ENCODE measurements at places on chromosomes 11 and 22.

- DNase-seq: peak; percentile 20
These were observed 45.6 kb downstream of the IGSF9B start for GRCh38 chr11:133911171-133911570.

DNA sequence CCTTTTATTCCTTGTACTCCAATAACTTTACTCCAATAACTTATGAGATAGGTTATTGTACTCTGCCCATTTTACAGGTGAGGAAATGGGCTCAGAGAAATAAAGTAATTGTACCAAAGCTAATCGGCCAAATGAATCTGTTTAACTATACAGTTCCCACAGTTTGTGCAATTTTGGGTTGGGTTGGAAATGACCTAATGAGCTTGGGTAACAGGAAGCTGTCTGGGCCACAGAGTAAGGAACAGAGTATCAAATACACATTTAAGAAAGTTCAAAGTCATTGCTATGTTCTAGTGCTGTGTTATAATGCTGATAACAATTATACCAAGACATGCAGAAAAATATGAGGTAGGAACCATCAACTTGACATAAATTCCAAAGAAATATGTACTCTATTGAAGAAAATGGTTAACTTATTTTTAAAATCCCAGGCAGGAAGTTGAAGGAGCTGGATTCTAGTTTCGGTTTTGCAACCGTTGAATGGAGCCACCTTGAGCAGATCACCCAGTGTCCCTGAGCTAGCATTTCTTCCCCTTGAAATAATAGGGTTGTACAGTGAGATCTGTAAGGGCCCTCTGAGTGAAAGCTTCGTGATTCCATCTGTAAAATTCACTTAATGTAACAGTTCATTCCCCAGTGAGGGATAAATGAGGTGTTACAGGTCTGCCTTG is 360.9 kb upstream of the NARS2 start:
- no peak for DNase-seq

- DNase-seq: no peak
These were observed 17.3 kb downstream of the PGM2L1 start for GRCh38 chr11:74380746-74381439.

DNA sequence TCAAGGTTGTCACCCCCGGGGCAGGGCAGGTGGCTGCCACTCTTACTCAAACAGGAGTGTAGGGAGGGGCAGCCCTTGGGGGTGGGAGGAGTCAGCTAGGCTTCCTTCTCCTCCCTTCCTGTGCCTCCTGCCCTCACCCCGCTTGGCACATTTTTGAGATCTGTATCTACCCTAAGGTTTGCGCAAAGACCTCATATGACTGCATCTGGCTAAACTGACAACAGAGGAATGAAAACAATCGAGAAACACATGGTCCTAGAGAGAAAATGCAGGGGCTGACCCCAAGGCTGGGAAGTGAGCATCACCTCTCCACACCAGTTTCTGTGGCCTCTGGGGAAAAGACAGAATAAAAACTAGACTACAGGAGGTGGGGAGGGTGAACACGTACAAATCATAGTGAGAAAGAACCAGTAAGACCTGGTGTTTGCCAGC is 28.1 kb downstream of the IGSF9B start:
- DNase-seq: no peak

DNA sequence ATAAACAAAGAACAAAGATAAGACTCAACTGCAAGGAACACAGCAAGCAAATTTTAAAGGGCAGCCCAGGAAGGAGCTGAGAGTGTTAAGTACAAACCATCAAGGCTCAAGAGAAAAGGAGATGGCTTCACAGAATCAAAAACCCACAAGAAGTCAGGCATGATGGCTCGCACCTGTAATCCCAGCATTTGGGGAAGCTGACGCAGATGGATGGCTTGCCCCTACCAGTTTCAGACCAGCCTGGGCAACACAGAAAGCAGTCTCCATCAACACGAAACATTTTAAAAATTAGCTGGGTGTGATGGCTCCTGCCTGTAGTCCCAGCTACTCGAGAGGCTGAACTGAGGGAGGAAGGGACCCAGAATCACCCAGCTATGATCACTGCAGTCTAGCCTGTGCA is 32.6 kb downstream of the MAPK1 start:
- DNase-seq: no peak

DNA sequence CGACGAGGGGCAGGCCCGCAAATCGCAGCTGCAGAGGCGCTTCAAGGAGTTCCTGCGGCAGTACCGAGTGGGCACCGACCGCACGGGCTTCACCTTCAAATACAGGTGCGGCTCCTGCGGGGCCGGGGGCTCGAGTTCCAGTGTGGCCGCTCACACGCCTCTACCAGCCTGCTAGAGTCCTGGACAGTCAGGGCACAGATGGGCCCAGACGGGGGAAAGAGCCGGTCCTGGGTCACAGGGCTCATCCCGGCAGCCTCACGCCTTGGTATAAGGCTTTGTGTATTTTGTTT is 506 bp downstream of the MCM5 start:
- DNase-seq: peak; percentile 26

- no peak for DNase-seq
These were observed 85.1 kb downstream of the TRIM44 start for GRCh38 chr11:35747668-35748067.

DNA sequence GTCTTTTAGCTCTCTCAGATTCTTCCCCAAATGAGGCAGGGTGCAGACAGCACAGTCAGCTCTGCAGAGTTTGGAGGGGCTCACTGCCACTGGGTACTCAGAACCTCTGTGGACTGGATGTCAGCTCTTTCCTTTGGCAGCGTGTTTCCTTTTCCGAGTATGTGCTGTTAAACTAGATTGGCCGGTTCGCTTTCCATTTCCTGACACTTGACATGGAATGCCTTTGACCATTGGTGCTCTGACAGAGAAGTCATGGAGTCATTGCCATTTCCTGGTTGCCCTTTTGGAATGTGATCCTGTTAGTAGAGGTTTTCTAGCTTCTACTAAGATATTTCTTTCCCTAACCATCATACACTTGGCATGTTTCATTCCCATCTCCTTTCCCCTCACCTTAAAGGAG is 86.7 kb downstream of the SWAP70 start:
- DNase-seq: no peak

- no peak for DNase-seq
These were observed 84.2 kb downstream of the CTTN start for GRCh38 chr11:70482529-70482917.

GRCh38 chr11:13762718-13763117 is 94.2 kb downstream of the FAR1 start:
- no peak for DNase-seq

DNA sequence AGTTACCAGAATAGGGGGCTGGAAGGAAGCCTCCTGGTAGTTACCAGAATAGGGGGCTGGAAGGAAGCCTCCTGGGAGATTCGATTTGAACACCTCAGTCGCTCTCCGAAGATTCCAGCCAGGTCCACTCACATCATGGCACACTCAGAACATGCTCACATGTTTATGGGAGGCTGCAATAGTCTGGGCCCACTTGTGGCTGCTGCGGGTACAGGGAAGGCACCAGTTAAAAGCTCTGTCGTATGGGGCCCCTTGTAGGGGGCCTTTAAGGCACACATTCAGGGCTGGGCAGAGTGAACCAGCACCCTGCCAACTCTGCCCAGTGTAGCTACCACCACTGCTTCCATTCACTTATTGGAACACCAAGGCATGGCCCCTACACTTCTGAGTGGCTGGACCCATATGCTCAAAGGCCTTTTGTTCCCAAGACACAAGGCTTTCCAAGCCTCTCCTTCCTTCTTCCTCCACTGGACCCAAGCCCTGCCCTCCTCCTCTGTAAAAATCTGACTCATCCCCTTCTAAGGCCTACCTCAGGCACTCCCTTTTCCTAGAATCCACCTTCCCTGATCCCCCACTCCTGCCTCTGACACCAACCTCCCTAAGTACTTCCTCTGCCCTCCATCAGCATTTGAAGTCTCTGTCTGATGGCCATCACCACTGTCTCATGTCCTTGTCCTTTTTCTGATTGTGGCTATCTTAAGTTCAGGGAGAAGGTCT is 28.0 kb downstream of the USP35 start:
- DNase-seq: no peak

DNA sequence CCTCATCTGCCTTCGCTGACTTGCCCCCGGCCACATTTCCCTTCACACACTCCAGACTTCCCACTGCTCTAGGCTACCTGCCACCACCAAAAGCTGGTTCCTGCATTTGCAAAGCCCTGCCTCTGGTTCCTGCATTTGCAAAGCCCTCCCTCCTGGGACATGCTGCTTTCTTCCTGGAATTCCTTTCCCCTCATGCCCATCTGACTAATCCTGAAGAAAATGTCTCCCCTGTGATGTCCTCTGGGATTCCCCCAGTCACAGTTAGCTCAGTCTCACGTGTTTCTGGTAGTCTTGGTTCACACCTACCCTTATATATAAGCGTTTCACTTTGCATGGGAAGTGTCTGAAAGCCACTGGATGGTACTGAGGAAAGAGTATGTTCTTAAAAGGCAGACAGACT is 206.9 kb downstream of the DBX1 start:
- no peak for DNase-seq

DNA sequence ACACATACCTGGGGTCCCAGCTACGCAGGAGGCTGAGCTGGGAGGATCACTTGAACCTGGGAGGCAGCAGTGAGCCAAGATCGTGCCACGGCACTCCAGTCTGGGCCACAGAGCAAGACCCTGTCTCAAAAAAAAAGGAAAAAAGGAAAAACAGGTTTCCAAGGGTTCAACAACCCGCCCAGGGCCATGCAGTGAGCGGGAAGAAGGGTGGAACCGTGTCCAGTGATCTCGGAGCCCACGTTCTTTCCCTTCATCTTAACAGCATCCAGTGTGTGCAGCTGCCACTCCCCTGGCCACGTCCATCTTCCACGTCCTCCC is 14.9 kb upstream of the LRP5 start:
- no peak for DNase-seq

DNA sequence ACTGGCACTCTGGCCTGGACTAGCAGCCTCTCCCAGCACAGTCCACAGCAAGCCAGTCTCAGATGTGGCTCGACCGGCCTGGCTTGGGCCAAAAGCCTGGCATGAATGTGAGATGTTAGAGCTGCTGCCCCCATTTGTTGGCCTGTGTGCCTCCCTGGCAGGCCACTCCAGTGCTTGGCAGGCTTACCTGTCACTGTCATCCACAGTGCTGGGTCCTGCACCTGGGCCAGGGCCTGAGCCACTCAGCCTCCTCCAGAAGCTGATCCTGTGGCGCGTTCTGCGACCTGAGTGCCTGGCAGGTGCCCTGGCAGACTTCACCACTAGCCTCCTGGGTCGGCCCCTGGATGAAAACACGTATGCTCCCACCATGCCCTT is 36.1 kb downstream of the RRP8 start:
- DNase-seq: no peak

- DNase-seq: no peak
These were observed 58.8 kb downstream of the SLN start for GRCh38 chr11:107653076-107653475.

- DNase-seq: no peak
These were observed 14.5 kb upstream of the GAB2 start for GRCh38 chr11:78432058-78432515.

Measured in RKO (cell line).